ENCODE measurements at places on chromosomes 11 and 22. TPM values are rescaled to one million over a fixed set of nuclear protein-coding genes. Genes with fewer than 3 reads are reported as not detected.

Gene ADM2
- total RNA-seq = 3.4 TPM

- DNase-seq = no peak
Measured at GRCh38 chr11:61955422-61956135, 5.4 kb downstream of the BEST1 start.

DNA sequence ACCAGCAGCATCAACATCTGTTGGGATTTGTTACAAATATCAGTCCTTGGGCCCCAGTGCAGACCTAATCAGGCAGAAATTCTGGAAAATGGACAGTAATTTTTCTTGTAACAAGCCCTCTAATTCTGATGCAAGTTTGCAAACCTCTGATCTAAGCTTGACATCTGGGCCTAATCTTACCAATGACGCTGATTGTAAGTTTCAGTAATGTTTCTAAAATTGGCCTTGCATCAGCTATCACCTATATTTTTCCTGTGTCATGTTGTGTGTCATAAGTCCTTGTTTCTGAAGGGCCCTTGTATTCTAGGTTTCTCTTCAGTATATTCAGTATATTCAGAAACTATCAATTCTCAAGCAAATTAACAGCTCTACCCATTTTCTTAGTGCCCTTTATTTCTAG, 36.4 kb downstream of the ZNF215 start:
- no peak for DNase-seq

DNA sequence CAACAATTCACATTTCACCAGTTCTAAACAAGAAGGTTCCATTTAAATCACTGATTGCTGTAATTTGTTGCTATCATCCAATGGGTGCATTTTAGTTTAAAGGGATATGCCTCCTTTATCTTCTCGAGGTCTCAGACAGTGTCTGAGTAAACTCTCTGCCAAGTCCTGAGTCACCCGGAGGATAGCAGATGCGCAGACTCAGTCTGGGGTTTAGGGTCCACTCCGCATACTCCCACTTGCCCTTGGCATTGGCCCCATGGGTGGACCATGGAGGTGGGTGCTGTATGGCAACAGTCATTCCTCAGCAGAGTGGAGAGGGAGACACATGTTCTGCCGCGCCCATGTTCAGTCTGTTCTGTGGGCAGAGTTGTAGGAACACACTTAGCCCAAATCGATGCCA, 65.4 kb upstream of the CRTAM start:
- DNase-seq = no peak

Gene PDGFB
- 66.9 TPM for total RNA-seq

GRCh38 chr22:47623763-47624148, 861.3 kb downstream of the TBC1D22A start:
- no peak for DNase-seq
